ENCODE measurements at places on chromosomes 7 and 10. TPM values are rescaled to one million over a fixed set of nuclear protein-coding genes. Genes with fewer than 3 reads are reported as not detected.

- DNase-seq: peak; percentile 74
These were observed 63.4 kb upstream of the DNAJB6 start for GRCh38 chr7:157273208-157274093.

DNA sequence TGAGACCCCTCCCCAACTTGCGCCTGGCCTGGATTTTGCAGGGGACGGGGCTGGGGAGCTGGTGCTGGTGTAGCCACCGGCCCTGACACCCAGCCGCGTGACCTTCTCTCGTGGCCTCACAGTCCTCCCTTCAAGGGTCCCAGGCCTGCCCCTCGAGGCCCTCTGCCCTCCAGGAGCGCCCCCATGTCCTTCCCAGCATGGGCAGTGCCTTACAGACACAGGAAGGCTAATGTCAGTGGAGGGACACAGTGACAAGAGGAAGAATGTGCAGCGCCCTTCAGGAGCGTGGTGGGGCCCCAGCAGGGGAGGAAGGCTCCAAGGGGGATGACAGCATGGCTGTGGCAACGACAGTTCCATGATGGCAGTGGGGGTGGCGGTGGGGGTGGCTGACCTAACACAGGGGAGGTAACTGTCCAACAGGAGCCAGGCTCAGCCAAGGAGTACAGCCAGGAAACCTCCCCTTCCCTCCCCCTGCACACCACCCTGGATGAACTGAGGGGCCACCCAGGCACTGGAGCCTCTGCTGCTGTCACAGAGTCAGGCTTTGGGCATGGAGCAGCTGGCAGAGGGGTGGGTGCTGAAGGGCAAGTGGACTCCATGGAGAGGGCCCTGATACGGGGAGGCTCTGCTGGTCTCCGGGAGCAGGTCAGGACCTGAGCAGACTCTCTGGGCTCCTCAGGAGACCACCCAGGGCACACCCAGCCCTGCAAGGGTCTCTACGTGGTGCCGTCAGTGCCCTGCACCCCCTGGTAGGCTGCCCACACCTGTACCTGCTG is 76.0 kb upstream of the RET start:
- DNase-seq: no peak

The FANK1 gene
- 1.9 TPM for total RNA-seq

GRCh38 chr7:82445271-82445670 is 1.7 kb upstream of the CACNA2D1 start:
- no peak for DNase-seq

- DNase-seq: peak; percentile 31
These were observed 435 bp upstream of the PWWP2B start for GRCh38 chr10:132396494-132397035.

DNA sequence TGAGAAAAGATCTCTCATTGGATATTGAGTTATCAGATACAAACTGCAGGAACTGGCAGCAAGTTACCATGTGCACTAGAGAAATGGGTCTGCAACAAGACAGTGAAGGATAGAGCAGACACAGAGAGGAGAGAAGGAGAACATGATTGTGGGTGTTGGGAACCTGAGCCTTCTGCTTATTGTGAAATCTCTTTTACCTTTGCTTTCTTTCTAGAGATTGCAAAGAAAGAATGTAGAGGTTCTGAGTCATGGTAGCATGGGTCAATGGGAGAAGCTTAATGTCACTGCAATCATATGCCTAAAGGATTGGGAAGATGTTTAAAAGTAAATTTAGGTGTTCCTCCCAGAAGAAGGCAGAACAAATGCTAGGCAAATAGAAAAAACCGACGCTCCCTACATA is 821.4 kb downstream of the CCSER2 start:
- no peak for DNase-seq

GRCh38 chr10:97197030-97197500 is 11.3 kb upstream of the SLIT1 start:
- DNase-seq: no peak

- DNase-seq: peak; percentile 39
These were observed 73.5 kb downstream of the TBXAS1 start for GRCh38 chr7:139902436-139903102.

DNA sequence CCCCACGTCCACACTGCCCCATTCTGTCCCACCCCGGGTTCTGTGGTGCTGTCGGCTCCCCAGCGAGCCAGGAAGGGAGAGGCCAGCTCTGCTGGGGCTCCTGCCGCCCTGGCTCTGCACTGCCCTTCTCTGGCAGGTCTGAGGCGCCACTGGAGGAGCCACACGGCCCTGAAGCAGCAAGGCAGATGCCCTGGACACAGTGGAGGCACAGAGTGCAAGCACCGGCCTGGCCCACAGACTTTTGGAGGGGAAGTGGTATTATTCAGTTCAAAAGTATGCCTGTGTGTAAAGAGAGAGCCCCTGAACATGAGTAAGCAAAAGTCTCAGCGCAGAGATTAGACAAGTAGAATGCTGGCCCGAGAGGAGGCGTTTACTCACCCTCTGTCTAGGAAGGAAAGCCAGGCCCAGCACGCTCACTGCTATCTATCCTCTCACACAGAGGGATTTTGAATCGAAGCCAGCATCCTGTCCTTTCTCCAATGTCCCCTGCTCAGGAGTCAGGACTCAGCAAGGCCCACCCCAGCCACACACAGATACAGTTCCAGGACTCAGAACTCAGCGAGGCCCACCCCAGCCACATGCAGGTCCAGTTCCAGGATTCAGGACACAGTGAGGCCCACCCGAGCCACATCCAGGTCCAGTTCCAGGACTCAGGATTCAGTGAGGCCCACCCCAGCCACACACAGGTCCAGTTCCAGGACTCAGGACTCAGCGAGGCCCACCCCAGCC is 115.0 kb downstream of the EGFR start:
- peak; percentile 99 for DNase-seq

GRCh38 chr7:68203251-68203650 is 1206.6 kb downstream of the TYW1 start:
- DNase-seq: no peak

DNA sequence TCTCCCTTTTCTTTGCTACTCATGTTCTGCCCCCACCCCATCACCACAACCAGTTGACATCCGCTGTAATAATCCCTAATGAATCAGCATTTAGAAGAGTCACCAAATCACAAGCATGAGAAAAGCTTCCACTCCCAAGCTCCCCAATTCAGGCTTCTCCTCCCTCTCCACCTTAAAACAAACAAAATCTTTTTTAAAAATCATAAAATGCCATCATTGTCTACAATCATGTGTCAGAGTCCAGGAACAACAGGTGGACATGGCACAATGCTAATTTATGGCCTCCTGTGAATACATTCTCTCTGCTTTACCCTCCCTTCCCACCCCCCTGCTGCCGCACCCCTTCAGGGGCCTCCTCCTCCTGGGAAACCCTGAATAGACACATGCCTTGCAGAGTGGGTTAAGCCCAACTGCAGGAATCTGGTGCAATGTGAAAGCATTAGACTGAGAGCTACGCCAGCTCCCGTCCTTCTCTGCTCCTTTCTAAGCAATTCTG is 3.7 kb downstream of the LRRC4 start:
- DNase-seq: peak; percentile 25

The CHST3 gene
- total RNA-seq: 10.6 TPM

- DNase-seq: peak; percentile 92
These were observed 30.5 kb downstream of the IPMK start for GRCh38 chr10:58237014-58237834.

GRCh38 chr7:35787925-35788324 is 12.9 kb upstream of the SEPTIN7 start:
- DNase-seq: no peak

The SUN3 gene
- total RNA-seq: not detected

The MOSPD3 gene
- total RNA-seq: 2.2 TPM

DNA sequence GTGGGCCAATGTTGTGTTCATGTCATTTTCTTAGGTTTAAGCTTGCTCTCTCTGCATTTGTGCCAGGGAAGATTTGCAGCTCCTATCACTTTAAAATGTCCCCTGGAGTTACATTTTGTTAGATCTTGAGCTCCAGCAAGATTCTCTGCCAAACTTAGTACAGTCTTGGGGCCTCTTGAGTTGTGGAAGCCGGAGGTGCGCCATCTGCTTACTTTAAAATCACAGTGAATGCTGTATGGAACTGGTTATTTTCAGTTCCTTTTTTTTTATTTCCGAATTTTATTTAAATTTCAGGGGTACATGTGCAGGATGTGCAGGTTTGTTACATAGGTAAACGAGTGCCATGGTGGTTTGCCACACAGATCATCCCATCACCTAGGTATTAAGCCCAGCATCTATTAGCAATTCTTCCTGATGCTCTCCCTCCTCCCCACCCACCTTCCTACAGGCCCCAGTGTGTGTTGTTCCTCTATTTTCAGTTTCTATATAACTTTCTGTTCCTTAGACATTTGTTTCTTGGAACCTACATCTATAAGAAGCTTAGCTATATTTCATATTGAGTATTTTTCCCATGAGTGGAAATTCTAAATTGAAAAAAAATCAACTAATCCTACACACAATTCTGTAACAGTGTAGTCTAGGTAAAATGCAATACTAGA is 114.4 kb upstream of the CREB5 start:
- DNase-seq: no peak

DNA sequence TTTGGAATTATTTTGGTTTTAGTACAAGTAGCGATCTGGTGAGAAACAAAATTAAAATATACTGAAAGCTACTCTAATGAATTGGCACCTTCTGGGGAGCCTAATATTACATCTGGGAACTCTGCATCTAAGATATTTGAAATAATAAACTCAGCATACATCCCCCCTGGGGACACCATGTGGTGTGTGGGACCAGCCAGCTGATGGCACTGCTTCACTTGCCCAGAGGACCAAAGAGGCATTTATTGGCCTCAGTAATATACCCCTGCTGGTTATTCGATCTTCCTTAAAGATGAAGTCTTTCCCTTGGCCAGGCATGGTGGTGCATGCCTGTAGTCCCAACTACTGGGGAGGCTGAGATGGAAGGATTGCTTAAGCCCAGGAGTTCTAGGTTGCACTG is 195.1 kb upstream of the AUTS2 start:
- DNase-seq: no peak

DNA sequence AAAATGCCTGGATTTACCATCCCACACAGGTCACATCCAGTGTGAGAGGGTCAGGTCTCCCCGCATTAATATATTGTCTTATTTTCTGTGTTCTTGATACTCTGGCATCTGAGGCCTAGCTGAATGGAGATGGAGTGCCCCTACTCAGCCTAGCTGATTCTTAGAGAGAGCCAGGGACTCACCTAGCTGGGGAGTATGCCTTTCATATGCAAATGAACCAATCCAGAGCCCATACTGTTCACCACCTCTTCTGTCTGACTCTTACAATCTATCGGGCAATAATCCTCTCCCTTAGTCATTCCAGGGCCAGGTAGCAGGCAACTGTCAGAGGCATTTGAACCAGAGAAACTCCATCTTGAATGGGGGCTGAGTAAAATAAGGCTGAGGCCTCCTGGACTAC is 46.3 kb downstream of the LBX1 start:
- no peak for DNase-seq

The OIT3 gene
- not detected for total RNA-seq

GRCh38 chr7:8161364-8161828 is 100.6 kb downstream of the ICA1 start:
- DNase-seq: no peak

- no peak for DNase-seq
These were observed 12.3 kb upstream of the SLC26A3 start for GRCh38 chr7:107815254-107815882.

The GPRIN2 gene
- not detected for total RNA-seq

GRCh38 chr10:131657985-131658330 is 242.8 kb upstream of the PPP2R2D start:
- DNase-seq: no peak

The SLC29A3 gene
- 0.72 TPM for total RNA-seq

DNA sequence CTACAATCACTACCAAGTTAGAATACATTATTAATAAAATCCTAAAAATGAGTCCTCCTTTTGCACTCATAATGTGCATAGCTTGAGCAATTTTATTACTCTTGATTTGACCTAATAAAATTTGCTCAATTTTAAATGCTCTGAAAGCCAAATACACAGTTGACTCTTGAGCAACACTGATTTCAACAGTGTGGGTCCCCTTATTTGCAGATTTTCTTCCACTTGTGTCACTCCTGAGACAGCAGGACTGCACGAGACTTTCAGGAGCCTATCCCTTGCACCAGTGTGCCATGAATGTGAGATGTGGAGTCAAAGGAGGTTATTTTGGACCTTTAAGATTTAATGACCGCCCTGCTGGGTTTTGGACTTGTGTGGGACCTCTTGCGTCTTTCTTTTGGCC is 23.2 kb downstream of the RNF216 start:
- DNase-seq: no peak

The RBP3 gene
- not detected for total RNA-seq

GRCh38 chr10:118220346-118220850 is 121.7 kb downstream of the FAM204A start:
- DNase-seq: no peak

- peak; percentile 58 for DNase-seq
These were observed 57.1 kb downstream of the BPGM start for GRCh38 chr7:134703782-134704181.

GRCh38 chr7:141636053-141636452 is 65.9 kb downstream of the DENND11 start:
- DNase-seq: peak; percentile 5

The ZNF488 gene
- under 0.01 TPM for total RNA-seq

The OR6B1 gene
- total RNA-seq: not detected

GRCh38 chr7:155299535-155300202 is 2.0 kb downstream of the INSIG1 start:
- DNase-seq: no peak

GRCh38 chr7:144006029-144006691 is 6.0 kb downstream of the OR6B1 start:
- DNase-seq: no peak

All from IMR-90 (cell line).